ENCODE measurements at places on chromosomes 4 and X. TPM values are rescaled to one million over a fixed set of nuclear protein-coding genes. Genes with fewer than 3 reads are reported as not detected.

The GAGE12H gene
- 27.9 TPM for polyA plus RNA-seq

The MAOB gene
- polyA plus RNA-seq: 32.8 TPM

The DUSP9 gene
- 2.5 TPM for polyA plus RNA-seq

The SPATA18 gene
- polyA plus RNA-seq: 127 TPM

The GRK4 gene
- 106 TPM for polyA plus RNA-seq

The TLR3 gene
- 12.6 TPM for polyA plus RNA-seq

All from testis (tissue), 5 donors.